ENCODE measurements at places on chromosomes 7 and 10. TPM values are rescaled to one million over a fixed set of nuclear protein-coding genes. Genes with fewer than 3 reads are reported as not detected.

The KIN gene
- total RNA-seq = 6.1 TPM

The CHRM2 gene
- total RNA-seq = 0.04 TPM

The GPNMB gene
- total RNA-seq = 112 TPM

The CDH23 gene
- total RNA-seq = 0.37 TPM

The BMPER gene
- total RNA-seq = 0.08 TPM

The FKBP14 gene
- 41.0 TPM for total RNA-seq

The AGR2 gene
- total RNA-seq = not detected

The SSC4D gene
- total RNA-seq = 1.6 TPM

The UCMA gene
- not detected for total RNA-seq

The TET1 gene
- total RNA-seq = 2.0 TPM

The TAS2R3 gene
- 0.08 TPM for total RNA-seq

DNA sequence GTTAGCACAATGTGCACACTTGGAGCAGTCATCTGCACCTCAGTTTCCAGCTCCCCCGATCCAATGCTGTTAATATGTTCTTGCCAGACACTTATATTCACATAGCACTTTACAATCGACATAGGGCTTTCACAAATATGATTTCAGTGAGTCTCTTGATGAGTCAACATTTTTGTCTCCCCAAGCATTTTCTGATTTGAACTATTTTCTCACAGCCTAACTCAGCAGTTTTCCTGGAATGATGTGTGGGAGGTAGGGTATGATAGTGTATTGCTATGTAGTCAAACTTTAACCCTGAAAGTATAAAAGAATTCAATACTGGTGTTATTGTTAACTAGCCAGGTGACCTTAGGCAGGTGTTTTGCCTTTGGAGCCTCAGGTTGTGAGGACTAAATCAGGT, 82.5 kb upstream of the LRGUK start:
- no peak for DNase-seq

- DNase-seq = no peak
These were observed 9.5 kb downstream of the GLI3 start for GRCh38 chr7:42227541-42227935.

- DNase-seq = peak; percentile 43
These were observed 116.1 kb upstream of the PALS2 start for GRCh38 chr7:24457219-24457558.

DNA sequence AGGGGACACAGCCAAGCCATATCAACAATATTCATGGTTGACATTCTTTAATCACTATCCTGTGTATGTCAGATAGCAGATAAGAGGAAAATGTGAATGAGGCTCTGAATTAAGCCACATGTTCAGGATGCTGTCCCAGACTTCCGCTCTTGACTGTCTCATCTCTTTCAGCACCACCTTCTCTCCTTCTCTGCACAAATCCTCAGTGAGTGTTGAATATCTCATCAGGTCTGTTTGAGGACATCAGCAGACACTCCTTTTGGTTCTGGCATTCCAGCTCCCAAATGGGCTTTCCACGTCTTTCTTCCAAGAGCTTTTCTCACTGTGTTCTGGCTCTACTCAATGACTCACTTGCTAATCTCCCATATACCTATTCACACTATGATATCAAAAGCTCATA, 321.7 kb downstream of the GALNT17 start:
- no peak for DNase-seq

DNA sequence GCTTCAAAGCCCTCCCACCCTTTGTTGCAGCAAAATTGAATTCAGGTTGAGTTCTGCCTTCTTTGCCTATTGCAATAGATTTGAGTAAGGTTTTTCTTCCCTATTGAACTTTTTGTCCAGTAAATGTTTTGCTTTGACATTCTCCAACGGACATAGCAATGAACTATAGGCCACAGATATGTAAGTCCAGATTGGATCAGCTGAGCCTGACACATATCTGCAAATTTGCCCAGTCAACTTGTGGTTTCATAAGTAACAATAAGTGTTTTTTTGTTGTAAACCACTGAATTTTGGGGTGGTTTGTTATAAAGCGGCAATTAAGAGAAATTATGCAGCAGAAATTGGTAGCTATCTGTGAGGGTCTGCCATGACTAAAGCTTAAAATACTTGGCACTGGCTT, 332.1 kb upstream of the SORCS1 start:
- DNase-seq = no peak

DNA sequence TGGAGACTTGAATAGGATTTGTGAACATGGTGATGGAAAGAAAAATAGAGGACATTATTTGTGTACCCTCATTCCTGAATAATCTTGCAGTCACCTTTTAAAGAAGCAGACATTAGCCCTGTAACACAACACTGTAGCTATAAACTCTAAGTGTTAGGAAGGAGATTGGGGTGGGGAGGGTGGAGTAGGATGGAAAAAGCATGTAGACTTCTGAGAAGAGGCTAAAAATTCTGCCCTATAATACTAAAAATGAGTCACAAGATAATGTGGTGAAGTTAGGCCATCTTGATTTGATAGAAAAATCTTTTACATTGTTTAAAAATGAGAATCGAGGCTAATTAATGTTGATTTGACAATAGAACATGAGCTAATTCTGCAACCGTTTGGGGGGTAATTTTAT, 128.8 kb downstream of the LCOR start:
- DNase-seq = no peak

- no peak for DNase-seq
These were observed 157.0 kb downstream of the TPST1 start for GRCh38 chr7:66362136-66362535.

- peak; percentile 21 for DNase-seq
These were observed 316.6 kb downstream of the KCNMA1 start for GRCh38 chr10:77320971-77321471.

DNA sequence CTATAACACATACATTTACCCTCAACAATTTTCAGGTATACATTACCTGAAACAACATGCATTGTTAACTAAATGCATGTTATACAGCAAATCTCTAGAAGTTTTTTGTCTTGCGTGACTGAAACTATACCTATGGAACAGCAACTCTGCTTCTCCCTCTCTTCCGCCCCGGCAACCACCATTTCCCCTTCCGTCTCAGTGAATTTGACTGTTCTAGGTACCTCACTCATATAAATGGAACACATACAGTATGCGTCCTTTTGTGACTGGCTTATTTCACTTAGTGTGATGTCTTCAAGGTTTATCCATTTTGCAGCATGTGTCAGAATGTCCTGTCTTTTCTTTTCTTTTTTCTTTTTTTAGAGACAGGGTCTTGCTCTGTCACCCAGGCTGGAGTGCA, 22.5 kb downstream of the CALHM2 start:
- DNase-seq = no peak

- DNase-seq = no peak
These were observed 227.6 kb upstream of the IMMP2L start for GRCh38 chr7:111789870-111790269.

- no peak for DNase-seq
These were observed 20.6 kb upstream of the USP6NL start for GRCh38 chr10:11631890-11632587.

- no peak for DNase-seq
These were observed 3.2 kb upstream of the ADGRA1 start for GRCh38 chr10:133084491-133084890.

DNA sequence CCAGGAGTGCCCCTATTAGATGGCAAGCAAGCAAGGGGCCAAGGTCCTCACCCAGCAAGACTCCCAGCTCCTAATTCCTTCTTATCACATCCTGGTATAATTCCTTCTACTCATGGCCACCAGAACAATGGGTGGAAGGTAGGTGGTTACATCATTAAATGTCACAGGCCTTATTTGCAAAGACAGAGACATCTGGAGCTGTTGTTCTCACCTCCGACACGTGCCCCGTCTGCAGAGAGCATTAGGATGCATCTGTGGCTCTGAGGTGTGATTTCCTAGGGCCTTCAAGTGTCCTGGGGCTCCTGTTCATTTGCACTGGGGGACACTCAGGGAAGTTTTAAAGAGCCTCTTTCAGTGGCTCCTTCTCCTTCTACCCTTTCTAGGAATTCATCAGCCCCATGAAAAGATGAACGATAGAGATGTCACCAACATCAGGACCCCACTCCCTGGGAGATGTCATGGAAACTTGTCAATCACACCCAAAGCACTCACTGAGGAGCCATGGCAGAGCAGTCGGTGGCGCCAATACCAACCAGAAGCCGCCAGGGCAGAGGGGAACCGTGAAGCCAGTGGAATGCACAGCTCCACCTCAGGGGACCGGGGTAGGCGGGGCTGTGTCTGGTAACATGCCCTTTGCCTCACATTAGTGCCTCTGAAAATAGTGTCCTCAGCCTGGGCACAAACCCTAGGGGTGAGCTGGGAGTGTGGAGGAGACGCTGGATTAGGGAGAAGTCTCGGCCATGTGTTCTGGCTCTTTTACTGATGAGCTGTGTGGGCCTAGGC, 2.9 kb upstream of the ATP6V0E2 start:
- no peak for DNase-seq

DNA sequence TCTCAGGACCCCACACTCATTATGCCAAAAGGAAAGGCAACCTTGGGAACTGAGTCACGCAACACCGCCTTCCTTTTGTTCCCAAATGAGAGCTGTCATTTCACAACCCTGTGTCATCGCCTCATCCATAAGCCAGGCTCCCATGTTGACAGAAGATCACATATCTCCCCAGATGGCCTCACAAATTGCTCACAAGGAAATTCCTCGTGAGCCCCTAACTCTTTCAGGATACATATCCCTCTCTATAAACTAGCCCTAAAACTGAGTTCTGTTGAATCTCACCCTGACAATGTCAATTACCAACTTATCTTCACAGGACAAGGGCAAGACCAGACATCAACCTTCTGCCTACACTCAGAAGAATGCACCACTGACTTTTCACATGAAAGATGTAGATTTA, 22.6 kb downstream of the CCDC3 start:
- DNase-seq = no peak

GRCh38 chr10:102242118-102242485, 790 bp upstream of the PITX3 start:
- no peak for DNase-seq

- DNase-seq = no peak
These were observed 163.5 kb upstream of the TCERG1L start for GRCh38 chr10:131475043-131475442.
